ENCODE measurements at places on chromosomes 16 and 17.

GRCh38 chr17:13775450-13775849 lies 173.7 kb upstream of the HS3ST3A1 start:
- DNase-seq, result no peak

DNA sequence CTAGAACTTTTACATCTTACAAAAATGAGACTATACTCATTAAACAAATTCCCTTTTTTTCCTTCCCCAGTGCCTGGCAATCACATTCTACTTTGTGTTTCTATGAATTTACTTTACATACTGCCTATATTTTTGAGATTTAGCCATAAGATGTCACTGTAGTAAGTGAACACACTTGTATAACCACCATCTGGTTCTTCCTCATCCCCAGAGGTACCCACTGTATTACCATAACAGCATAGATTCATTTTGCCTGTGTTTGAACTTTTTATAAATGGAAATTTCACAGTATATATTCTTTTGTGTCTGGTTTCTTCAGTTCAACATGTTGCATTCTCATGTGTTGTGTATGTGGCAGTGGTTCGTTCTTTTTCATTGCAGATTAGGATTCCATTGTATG lies 15.8 kb downstream of the CYB5B start:
- no peak for DNase-seq

GRCh38 chr16:51341204-51341603 lies 190.1 kb upstream of the SALL1 start:
- no peak for DNase-seq

DNA sequence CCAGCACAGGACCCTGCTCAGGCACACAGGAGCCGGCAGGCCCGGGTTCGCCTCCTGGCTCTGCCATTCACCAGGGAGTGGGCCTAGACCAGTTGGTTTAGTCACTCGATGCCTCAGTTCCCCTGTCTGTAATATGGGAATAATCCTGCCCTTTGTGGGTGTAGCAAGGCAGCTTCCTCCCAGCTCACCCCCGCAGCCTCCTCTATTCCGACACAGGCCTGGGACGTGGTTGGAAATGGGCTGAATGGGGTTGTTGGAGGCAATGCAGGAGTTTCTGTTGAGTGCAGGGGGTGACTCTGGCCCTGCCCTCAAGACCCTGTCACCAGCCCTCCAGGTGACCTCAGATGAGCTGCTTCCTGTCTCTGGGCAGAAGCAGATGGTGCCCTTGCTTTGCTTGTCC lies 19.8 kb downstream of the SLC5A10 start:
- no peak for DNase-seq

DNA sequence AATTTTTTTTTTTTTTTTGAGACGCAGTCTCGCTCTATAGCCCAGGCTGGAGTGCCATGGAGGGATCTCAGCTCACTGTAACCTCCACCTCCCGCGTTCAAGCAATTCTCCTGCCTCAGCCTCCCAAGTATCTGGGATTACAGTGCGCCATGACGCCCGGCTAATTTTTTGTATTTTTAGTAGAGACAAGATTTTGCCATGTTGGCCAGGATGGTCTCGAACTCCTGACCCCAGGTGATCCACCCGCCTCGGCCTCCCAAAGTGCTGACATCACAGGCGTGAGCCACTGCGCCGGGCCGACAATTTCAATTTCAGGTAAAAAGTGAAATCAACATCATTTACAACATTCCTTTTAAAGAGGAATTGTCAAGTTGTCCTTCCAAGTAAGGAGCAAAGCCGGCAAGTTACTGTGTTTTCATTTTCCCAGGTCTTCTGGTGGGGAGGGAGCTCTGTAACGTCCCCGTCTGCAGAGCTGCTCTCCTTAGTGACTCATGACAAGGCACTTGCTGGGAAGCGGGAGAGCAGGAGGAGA lies 873 bp downstream of the NPLOC4 start:
- DNase-seq, result peak; percentile 49

- DNase-seq, result peak; percentile 28
These were observed 77.9 kb downstream of the GOSR1 start for GRCh38 chr17:30554839-30555751.

DNA sequence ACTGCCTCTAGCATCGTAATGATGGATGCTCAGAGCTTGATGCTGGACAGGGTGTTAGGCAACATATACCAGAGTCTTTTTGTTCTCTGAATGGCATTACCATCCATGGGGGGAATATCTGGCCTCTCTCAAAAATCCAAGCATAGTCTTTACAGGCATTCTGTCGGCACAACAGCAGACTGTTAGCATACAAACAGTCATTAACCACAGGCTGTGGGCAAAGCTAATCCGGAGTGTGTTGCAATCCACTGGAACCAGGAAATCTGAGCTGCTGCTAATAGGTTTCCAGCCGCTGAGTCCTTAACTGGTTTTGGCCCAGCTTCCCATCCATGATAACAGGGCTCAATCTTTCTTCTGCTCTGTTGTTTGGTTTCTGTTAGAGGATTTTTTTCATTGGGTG lies 371.9 kb downstream of the HS3ST3B1 start:
- peak; percentile 81 for DNase-seq

GRCh38 chr16:13012601-13013000 lies 111.2 kb downstream of the SHISA9 start:
- DNase-seq, result no peak

DNA sequence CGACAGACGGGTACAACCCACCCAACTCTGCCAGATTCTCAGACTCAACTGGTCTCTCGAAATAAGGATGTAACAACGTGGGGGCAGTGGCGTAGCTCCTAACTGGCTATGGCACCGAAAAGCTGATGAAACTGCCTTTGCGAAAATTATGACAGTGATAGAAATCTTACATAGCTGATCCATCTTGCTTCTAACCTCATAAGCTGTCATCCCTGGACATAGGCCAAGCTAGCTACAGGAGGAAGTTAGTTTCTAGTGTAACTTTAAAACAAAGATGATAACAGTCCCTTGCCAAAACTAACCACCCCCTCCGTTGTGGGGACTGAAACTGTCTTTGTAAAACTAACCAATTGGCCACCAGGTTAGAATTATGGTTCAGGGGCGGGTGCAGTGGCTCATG lies 220.1 kb downstream of the SLC39A11 start:
- DNase-seq, result no peak

DNA sequence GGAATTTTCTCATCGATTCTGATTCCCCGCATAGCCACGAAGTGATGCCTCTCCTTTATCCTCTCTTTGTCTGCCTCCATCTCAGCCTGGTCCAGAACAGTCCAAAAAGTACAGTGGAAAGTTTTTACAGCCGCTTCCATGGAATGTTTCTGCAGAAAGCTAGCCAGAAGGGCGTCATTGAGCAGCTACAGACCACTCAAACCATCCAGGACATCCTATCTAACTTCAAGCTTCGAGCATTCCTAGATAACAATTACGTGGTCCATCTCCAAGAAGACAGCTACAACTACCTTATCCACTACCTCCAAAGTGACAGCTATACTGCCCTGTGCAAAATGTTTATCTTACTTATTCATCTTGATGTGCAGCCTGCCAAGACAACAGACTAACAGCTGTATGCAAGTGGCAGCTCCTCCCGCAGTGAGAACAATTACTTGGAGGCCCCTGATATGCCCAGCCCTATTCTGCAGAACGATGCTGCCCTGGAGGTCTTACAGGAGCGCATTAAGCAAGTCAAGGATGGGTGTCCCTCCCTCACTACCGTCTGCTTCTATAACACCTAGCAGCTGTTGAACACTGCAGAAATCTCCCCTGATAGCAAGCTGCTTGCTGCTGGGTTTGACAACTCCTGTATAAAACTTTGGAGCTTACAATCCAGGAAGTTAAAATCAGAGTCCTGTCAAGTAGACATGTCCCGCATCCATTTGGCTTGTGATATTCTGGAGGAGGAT lies 38.9 kb downstream of the SLFN12L start:
- no peak for DNase-seq

DNA sequence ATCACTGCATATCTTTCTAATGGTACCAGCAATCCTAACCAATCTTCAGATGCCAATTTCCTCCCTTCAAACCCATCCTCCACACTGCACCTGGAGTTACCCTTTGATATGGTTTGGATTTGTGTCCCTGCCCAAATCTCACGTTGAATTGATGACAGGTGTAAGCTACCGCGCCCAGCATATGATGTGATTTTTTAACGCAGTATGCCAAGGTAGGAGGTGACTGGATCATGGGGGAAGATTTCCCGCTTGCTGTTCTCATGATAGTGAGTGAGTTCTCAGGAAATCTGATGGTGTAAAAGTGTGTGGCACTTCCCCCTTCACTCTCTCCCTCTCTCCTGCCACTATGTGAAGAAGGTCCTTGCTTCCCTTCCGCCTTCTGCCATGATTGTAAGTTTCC lies 57.0 kb downstream of the TOX3 start:
- DNase-seq, result no peak

DNA sequence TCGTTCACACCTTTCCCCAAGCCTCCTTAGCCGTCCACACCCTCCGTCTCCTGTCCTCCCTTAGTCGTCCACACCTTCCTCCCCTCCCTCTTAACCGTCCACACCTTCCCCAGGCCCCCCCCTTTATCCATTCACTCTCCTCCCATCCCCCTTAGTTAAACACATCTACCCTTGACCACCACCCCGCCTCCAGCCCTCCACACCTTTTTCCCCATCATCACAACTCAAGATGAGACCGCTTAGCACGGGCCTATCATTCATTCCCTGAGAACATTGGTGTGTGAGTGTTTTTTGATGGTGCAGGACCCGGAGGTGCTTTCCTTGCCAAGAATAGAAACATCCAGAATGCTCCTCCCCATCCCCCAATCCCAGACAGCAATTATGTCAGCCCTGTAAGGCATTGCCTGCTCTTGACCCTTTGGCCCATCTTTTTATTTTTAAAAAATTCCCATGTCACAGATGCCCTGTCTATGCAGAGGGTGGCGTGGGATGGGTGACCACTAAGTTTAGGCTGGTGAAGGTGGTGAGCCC lies 1.4 kb downstream of the TENT4B start:
- peak; percentile 9 for DNase-seq

DNA sequence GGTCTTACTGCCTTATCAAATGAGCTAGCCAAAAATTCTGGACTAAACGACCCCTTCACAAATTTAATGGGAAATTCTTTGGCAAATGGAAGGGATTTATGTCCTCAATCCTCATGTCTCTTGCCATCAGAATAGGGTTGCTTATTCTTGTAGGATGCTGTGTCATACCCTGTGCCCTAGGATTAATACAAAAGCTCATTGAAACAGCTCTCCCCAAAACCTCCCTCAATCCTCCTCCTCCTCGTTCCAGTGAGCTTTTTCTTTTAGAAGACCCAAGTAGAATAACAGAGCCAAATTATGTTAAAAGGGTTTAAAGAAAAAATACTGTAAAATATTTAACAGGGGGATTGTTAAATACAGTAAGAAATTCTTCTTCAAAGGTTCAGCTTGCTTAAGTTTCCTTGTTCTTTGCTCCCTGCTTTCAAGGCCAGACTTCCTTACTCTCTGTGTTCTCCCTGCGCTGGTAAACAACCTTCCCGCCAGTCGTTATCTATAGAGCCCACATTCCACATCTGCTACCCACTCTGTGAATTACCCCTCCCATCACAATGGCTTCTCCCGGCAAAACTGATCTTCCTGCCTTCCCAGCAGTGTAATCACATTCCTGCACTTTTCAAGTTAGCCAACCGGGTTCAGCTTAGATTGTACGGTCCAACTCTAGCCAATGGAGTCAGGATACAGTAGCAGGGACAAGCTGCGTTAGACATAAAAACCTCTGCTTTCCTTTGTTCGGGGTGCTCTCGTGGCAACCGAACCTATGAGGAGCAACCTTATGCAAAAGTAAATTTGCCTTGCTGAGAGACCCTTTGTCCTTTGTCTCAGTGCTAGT lies 9.7 kb downstream of the HPR start:
- DNase-seq, result no peak

GRCh38 chr17:35750526-35751395 lies 2.3 kb downstream of the GAS2L2 start:
- no peak for DNase-seq

- no peak for DNase-seq
These were observed 253.7 kb downstream of the TOX3 start for GRCh38 chr16:52293204-52293603.

- DNase-seq, result no peak
These were observed 25.8 kb downstream of the CRISPLD2 start for GRCh38 chr16:84845496-84846002.

- no peak for DNase-seq
These were observed 20.6 kb downstream of the BLMH start for GRCh38 chr17:30271102-30271501.

DNA sequence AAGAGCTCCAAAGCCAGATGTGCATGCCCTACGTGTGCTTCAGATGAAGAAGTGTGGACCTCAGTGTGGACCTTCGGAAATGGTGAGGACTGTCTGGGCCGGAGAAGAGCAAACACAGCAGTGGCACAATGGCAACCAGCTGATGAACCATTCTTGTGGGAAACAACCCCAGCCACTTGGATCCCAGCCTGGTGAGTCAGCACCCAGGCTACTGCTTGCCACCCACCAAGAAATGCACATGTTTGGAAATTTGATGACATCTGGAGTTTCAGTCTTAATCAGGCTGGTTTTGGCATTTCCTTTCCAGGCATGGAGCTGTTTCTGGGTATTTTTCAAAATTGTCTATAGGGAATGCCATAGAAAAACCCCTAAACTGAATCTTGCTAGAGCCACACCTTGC lies 42.7 kb downstream of the DYNLRB2 start:
- peak; percentile 88 for DNase-seq

- DNase-seq, result no peak
These were observed 2.6 kb upstream of the ABCC3 start for GRCh38 chr17:50631908-50632571.

- DNase-seq, result no peak
These were observed 787 bp downstream of the CDH11 start for GRCh38 chr16:65120831-65121721.

GRCh38 chr17:30477774-30478115 lies 537 bp downstream of the GOSR1 start:
- peak; percentile 20 for DNase-seq

DNA sequence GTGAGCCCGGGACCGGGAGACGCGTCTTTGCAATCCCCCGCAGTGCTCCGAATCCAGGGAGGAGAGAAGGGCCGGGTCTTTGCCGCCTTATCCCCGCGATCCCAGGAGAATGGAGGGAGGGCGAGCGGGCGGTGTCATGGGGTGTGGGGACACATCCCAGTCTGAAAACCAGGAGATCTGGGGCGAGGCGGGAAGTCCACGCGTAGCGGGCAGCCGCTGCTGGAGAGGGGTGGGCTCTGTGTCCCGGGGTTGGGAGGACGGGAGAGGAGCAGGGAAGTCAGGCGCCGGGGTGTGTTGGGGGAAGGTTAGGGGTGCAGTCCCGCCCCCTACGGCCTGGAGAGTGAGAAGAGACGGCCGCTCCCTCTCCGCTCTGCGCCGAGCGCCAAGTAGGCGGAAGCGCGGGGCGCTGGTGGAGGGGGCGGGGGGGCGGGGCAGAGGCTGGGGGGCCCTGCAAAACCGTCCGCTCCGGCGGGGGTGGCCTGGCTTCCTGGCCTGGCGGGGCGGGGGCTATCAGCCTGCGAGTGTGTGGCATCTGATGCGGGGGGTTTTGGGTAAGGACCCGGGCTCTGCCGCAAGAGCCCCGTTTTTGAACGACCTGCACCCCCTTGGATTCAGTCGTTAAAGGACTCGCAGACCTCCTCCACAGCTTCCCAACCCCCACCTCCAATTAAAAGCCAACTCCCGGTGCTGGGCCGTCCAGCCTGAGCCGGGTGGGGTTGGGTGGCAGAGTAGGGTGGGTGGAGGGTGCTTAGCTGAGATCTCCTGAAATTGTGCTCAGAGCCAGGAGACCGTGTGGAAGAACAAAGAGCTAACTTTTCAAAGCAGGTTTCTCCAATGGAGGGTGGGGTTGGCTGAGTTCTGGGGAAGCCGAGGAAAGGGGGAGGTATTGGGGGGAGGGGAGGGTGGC lies 654 bp downstream of the LASP1 start:
- DNase-seq, result peak; percentile 58

- DNase-seq, result no peak
These were observed 32.6 kb downstream of the RHOT1 start for GRCh38 chr17:32174889-32175288.

GRCh38 chr16:2426941-2427361 lies 2.3 kb upstream of the CCNF start:
- no peak for DNase-seq
